Thoracic aorta (tissue), 2 donors: ENCODE measurements at places on chromosomes 3 and 15.

- DNase-seq, result no peak
Observed at GRCh38 chr3:105812194-105812586, 56.6 kb downstream of the CBLB start.

DNA sequence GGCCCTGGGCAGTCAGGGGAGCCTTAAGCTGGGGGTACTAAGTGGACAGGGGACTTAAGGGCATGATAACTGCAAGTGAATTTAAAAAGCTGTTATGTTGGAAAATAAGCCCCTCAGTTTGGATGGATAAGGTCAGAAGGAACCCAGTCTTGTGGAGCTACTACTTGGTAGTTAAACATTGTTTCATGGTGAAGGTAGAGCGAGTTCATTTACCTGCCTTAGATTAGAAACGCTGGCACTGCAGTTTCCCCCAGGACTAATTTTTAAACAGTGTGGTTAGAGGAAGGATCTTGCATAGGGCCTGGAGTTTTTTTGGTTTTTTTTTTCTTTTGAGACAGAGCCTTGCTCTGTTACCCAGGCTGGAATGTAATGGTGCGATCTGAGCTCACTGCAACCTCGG is 31.2 kb downstream of the TRIM71 start:
- DNase-seq, result no peak

- DNase-seq, result no peak
Observed at GRCh38 chr15:40428185-40428584, 12.6 kb upstream of the BAHD1 start.

GRCh38 chr15:32851572-32851971 is 133.8 kb downstream of the GREM1 start:
- no peak for DNase-seq

DNA sequence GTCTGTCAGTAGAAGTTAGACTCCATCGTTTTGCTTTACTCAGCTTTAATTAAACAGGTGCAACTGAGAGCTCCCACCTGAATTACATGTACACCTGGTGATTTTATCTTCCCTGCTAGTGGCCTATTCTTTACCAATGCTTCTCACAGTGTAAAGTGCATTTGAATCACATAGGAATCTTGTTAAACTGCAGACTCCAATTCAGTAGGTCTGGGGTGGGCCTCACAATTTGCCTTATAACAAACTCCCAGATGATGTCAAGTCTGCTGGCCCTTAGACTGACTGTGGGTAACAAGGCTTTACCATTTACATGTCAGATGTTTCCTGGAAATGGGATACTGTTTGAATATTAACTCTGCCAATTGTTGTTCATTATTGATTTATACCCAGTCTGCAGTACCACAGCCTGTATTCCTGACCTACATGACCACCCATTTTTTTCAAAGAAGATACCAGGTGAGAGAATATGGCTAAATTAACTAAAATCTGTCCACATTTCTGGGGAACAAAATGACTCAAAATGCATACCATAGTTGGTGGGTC is 37.2 kb downstream of the CMSS1 start:
- no peak for DNase-seq

- DNase-seq, result no peak
Observed at GRCh38 chr3:183430325-183430957, 2.0 kb upstream of the MCF2L2 start.

- no peak for DNase-seq
Observed at GRCh38 chr3:53288214-53288613, 32.4 kb upstream of the TKT start.

- no peak for DNase-seq
Observed at GRCh38 chr3:114839476-114839875, 307.6 kb downstream of the ZBTB20 start.

GRCh38 chr3:15794303-15794771 is 3.4 kb downstream of the ANKRD28 start:
- no peak for DNase-seq

- DNase-seq, result no peak
Observed at GRCh38 chr3:133424937-133425869, 25.3 kb downstream of the BFSP2 start.

DNA sequence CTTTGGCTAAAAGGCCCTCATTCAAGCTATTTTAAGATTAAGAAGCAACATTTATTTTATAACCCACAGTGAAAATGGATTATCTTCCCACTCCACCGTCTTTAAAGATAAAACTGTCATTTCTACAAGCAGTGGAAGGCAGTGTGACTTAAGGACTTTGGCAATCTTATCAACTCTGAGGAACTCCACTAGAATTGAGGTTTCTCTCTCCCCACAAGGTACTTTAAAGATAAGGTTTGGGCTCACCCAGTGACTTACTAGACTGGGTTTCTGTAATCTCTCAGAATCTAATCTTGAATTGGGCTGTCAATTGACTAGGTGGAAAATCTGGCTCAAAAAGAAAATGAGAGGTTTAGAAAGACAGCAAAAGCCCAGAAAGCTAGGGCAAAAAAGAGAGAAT is 21.7 kb downstream of the ZNF385D start:
- no peak for DNase-seq

DNA sequence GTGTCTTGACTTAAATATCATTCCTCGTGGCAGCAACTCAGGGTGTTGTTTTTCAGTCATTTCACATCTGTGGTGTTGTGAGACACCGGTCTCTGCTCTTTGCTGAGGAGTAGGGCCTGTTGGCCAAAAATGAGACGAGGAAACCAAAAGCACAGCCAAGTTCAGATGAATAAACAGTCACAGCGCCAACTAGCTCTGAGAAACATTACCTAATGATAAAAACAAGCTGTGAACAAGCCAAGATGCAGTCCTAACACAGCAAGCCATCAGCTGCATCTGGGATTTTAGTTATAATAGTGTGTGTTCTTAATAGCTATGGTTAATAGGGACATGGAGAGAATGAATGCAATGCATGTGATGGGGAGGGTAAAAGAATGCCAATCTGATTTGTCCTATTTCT is 843.4 kb upstream of the DPPA4 start:
- no peak for DNase-seq

DNA sequence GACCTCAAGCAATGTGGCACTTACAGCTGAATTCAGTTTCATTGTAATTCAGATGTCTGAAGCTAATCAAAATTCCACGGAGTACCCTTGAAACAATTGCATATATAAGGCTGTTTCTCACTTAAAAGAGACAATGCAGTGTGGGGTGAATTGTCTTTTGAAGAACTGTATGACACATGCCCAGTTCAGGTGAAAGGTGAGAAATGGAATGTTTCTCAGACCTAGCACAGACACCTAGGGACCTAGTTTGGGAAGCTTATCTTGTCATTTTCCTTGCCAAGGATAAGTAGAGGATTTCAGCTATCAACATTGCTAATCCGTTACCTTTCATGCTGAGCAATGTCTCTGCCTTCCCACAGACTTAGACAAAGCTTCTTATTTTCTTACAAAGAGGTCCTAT is 36.3 kb downstream of the MBNL1 start:
- DNase-seq, result no peak

GRCh38 chr3:45795882-45796765 is at the start of gene SLC6A20:
TSS of gene SLC6A20 (minus strand) at chr3:45796536. CDS start at chr3:45796419, 117 bp downstream.
- DNase-seq, result no peak

DNA sequence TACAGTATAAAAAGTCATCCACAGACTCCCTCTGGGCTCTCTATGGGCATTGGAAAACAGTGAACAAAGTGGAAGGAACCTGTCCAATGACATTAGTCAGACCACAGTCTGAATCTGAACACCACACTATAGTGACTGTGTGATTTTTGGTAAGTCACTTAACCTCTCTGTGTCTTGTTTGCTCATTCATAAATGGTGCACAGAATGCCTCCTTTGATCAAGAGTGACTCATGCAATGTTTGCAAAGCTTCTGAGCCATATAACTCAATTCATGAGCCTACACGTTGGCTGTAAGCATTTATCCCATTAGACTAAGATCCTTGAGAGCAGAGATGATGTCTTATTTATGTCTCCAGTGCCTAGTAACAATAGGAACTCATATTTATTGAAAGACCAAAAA is 46.7 kb downstream of the SV2B start:
- DNase-seq, result no peak

- no peak for DNase-seq
Observed at GRCh38 chr15:97678656-97679055, 281.8 kb upstream of the ARRDC4 start.

DNA sequence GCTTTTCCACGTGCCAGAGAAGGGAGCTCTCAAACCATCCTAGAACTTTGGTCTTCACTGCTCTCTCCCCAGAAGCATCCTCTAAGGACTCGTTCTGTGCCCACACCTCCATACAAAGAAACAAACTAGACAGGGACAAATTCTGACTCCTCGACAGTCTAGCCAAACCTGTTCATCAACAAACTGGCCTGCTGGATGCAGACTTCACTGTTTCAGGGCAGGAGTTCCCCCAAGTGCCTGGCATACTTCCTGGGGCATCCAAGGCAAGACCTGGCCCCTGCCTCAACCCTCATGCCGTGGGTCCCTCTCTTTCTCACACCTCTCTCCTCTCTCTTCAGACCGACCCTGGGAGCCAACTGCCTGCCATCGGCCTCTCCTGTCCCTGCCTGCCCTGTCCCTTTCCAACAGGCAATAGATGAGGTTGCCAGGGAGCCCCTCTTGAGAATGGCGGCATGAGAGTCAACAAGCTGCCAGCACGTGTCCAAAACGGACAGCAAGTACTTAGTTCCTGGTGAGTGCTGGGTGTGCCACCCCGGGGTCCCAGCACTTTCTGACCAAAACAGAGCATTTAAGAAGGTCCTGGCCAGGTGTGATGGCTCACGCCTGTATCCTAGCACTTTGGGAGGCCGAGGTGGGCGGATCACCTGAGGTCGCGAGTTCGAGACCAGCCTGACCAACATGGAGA is 79.1 kb upstream of the HES1 start:
- DNase-seq, result no peak

DNA sequence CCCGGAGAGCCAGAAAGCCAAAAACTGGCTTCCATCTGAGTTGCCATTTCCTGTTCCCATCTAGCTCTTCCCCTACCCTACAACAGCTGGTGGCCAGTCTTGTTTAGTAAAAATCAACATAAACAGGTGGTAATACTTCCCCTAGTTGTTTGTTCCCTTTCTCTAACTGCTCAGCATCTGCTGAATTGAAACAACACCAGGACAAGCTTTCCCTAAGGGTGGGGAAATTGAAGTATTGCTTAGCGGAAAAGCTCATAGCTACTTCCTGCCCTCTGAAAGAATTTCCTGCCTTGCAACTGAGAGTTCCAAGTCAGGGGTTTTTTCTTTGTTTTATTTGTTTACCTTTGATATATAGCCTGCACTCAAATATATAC is 66.8 kb downstream of the HMG20A start:
- no peak for DNase-seq

GRCh38 chr3:164458986-164459385 is 619.3 kb downstream of the SI start:
- no peak for DNase-seq

- no peak for DNase-seq
Observed at GRCh38 chr3:129347458-129347845, 68.8 kb downstream of the HMCES start.

GRCh38 chr15:81001152-81002008 is 657 bp downstream of the TLNRD1 start:
- DNase-seq, result no peak

DNA sequence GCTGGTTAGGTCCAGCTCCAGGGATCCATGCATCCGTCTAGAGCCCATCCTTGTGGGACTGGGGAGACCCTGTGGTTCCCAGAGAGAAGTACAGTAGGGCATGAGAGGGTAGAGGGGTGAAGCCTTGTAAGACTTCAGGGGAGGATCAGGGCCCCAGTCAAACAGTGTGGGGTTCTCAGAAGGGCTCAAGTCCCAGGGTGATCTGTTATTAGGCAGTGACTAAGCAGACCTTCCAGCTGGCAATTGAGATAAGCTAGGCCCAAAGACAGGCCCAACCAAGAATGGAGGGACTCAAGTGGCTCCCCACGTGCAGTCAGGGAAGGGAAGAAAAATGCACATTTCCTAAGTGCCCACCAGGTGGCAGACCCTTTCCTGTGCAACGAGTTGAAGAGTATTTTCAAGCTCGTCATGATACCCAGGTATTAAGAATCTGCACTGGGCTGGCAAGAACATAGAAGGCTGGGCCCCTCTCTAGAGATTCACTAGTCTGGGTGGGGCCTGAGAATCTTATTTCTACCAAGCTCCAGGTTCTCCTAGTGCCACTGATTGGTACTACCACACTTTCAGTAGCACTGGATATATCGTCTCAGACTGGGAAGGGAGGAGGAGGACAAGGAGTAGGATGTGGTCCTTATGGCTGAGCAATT is 240.8 kb downstream of the NR1D2 start:
- no peak for DNase-seq

DNA sequence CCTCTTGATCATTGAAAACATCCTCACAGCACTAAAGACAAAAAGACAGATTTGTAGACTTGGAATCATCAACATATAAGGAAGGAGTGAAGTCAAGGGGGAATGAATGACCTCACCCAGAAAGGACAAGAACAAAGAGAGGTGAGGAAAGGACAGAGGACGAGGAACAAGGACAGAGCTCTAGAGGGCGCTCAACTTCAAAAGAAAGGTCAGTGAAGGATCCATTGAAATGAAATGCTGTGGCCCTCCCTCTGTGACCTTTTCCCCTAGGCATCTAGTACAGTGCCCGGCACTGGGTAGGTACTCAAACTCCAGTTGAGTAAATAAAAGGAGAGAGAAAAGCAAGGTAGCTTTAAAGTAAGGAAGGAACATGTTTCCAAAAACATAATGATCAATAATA is 2.6 kb downstream of the ATP8B4 start:
- no peak for DNase-seq

- no peak for DNase-seq
Observed at GRCh38 chr3:10353661-10354360, 32.9 kb upstream of the SEC13 start.

- DNase-seq, result no peak
Observed at GRCh38 chr15:74253211-74253921, 17.2 kb downstream of the CCDC33 start.

DNA sequence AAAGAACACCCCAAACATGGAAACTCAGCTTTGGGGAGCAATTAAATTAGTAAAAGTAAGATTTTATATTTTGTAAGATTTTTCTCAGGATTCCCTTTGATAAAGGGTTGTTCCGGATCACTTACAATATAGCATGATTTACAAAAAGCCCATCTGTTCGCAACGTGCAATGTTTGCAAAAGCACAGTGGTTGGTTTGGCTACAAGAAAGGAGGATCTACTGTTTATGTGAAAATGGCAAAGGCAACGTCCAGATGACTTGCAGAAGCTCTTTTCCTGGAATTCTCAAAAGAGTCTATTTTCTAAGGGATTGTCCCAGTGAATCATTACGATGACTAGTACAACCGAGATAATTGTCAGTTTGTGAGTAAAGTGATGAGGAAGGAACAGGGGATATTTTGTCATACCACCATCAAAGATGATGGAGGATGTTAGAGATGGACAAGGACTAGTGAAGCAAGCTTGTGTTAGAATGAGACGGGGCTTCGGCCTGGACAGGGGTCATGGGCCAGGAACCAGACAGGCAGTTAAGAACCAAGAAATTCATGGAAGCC is 71.6 kb downstream of the CRYGS start:
- DNase-seq, result no peak

DNA sequence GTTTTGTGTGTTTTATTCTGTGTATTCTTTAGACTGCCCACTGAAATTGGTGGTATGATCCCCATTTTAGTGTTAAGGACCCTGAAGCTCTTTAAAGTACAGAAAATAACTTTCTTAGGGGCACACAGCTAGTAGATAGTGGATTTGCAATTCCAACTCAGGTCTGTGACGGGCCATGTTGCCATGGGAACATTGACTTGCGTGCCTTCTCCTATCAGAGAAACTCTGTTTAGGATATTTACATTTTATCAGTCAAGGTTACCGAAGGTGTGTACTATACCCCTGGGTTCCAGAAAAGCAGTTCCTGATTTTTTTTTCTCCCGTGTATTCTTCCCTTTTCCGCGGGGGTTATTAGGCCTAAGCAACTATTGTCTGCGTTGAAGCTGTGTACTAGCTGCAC is 19.4 kb downstream of the MYZAP start:
- DNase-seq, result no peak
